ENCODE measurements at places on chromosomes 16 and 17.
A peak's percentile ranks its signal among the peaks of the same experiment; 100 is the strongest.

DNA sequence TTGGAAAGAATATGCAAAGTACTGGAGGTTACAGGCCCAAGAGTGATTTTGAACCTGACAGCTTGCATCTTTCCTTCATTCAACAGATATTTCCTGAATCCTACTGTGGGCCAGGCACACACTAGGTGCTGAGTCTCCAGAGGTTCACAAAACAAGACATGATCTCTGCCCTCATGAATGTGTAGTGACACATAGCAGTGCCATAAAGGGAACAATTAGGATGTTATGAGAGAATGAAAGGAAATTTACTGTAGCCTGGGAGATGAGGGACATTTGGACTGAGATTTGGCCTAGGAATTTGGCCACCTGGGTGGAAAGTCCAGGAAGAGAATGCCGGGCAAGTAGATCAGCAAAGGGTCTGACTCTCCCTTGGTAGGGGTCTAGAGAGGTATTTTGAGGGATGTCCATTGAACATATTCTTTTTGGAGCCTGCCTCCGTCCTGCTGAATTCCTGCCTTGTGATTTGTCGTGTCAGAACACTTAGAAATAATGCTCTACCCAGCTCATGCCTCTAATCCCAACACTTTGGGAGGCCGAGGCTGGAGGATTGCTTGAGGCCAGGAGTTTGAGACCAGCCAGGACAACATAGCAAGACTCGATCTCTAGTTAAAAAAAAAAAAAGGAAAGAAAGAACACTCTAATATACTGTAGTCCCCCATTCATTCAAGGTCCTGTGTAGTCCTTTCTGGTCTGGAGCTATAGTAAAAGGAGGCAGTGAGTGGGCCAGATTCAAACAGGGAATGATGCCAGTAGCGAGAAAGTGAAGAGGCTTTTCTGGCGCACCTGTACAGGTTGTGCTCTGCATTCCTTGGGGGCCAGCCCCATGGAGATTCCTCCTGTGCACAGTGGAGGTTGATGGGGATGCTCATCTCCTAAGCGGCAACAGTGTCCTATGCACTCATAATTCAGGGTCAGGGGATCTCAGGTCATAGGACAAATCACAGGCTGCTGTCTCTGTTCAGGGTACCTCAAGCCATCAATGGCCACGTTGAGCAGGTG, 90.6 kb upstream of the CLEC18A start:
- DNase-seq, result no peak

- peak; percentile 49 for DNase-seq
These were observed 65.2 kb upstream of the TOB1 start for GRCh38 chr17:50931144-50931908.

GRCh38 chr17:45904866-45905265, 10.5 kb downstream of the MAPT start:
- no peak for DNase-seq

- no peak for DNase-seq
These were observed 8.8 kb downstream of the VPS53 start for GRCh38 chr17:705863-706262.

- DNase-seq, result no peak
These were observed 20.3 kb downstream of the ANKRD40 start for GRCh38 chr17:50687200-50688066.

GRCh38 chr16:54193665-54194333, 92.8 kb downstream of the IRX3 start:
- peak; percentile 42 for DNase-seq

GRCh38 chr16:27739606-27740357, 189.8 kb downstream of the KATNIP start:
- no peak for DNase-seq

DNA sequence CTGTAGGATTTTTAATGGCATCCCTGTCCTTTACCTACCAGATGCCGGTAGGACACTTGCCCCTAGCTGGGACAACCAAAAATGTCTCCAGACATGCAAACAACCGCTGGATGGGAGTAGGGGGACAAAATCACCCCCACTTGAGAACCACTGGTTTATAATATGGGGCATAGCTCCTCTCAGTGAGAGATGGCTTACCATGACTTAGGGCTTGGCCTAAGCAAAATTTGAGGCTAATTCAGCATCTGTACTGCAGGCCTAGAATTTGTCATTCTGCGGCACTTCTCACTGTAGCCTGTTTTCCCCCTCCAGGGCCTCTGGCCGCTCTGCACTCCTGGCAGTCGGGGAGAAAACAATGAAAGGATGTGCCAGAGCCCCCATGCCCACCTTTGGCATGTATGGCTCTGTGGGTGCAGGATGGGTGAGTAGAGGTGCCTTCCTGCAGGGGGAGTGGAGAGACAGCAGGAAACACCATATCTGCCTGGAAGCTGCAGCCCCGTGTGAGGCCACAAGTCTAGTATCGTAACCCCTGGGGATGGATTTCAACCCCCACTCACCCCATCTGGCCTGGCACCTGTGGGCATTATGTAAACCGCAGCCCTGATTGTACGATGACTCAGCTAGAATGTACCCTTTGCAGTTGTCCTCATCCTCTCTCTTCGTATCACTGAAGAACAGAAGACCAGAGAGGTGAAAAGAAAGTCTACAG, 268.1 kb downstream of the SOX9 start:
- no peak for DNase-seq

DNA sequence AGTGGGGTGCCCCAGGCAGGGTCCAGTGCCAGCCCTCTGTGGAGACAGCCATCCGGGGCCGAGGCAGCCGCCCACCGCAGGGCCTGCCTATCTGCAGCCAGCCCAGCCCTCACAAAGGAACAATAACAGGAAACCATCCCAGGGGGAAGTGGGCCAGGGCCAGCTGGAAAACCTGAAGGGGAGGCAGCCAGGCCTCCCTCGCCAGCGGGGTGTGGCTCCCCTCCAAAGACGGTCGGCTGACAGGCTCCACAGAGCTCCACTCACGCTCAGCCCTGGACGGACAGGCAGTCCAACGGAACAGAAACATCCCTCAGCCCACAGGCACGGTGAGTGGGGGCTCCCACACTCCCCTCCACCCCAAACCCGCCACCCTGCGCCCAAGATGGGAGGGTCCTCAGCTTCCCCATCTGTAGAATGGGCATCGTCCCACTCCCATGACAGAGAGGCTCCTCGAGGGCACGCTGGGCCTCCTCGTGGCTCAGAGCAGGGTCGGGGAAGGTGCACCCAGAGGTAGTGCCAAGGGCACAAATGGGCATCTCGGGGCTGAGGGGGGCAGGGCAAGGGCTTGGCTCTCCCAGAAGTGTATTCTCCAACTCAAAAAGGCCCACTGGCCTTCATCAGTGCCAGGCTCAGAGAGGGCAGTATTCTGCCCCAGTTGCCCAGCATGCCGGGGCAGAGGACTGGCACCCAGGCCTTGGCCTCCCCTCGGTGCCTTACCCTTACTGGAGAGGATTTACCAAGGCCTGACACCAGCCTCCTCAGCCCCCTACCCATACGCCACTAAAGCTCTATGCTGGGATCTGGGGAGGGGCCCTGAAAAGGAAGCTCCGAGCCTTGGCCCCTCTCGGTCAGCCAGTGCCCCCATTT, at the start of gene CDH5:
Gene CDH5, plus strand, starts transcription at position 259 of the 867 bp plus-strand sequence. CDS start 12,647 bp downstream, outside the sequence.
- no peak for DNase-seq

- no peak for DNase-seq
These were observed 102.6 kb downstream of the SDR42E1 start for GRCh38 chr16:81908466-81909262.

GRCh38 chr17:8820311-8821010, 21.3 kb upstream of the MFSD6L start:
- no peak for DNase-seq

DNA sequence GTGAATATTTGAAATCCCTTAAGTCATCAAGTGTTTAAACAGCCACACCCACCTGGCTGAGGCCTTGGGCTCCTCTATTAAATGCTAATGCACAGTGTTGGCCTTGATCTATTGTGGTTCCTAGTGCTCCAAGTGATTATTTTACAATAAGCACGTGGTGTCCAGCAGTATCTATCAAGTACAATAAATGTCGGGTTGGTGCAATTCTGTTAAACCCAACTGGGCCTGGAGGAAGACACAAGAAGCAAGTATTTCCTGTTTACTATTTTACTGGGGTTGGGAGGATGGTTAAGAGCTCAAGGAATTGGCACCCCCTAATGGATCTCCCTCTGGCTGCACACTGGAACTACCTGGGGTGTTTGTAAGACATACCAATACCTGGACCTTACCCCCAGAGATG, 72.1 kb upstream of the HNF1B start:
- no peak for DNase-seq

DNA sequence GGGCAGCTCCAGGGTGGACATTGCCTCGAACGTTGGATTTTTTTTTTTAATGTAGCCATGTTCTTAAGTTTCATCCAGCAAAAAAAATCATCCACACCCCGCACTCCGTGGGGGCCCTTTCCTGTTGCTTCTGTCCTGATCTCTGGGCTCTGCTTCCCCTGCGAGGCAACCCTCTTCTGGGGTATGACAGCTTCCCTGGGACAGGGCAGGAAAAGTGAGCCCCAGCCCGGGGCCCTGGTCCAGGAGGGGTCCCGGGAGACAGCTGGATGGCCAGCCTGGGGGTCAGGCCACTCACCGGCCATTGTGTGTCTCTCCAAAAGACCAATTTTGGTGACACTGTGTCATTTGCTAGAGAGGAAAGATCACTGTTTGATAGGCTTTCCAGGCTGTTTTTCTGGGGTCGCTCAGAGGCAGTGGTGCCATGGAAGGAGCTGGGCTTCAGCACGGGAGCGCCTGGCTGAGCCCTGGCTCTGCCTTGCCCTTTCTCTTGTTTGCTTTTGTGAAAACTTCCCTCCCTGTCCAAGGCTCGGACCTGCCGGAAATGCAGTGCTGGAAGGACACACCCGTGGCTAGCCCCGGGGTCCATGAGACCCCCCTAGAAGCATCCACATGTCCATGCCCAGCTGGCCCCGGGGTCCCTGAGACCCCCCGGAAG, 41.0 kb upstream of the CHMP6 start:
- DNase-seq, result no peak

GRCh38 chr16:2983706-2984136, 3.5 kb upstream of the PKMYT1 start:
- peak; percentile 34 for DNase-seq

DNA sequence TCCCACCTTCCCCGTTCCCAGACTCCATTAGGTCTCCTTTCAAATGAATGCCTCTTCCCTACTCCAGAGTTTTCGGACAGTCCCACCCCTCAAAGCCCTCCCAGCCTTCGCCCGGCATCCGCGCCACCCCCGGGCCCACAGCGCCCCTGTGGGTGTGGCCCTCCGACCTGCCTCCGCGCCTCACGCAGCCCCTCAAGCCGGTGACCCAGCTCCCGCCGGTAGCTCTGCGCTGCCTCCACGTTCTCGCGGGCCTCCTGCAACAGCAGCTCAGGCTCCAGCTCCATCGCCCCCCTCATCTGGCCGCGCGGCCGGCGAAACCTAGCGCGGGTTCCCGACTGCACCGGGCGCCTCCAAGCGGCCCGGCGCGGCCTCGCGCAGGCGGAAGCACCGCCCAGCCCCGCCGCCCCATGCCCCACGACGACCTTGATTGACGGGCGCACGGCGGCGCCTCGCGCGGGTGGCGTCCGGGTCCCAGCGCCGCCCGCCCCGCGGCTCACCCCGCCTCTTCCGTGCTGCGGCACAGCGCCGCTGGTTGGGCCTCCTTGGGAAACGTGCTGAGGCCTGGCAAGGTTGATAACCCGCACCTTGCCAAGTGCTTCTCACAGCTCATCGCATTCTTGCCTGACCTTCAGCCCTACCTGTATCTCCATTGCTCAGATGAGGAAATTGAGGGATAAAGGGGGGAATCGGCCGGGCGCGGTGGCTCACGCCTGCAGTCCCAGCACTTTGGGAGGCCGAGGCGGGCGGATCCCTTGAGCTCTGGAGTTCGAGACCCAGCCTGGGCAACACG, at the start of gene CRLF3:
Gene CRLF3, minus strand, starts transcription at position 337 of the 790 bp plus-strand sequence. Its CDS starts 41 bp downstream, at position 296.
- peak; percentile 74 for DNase-seq

DNA sequence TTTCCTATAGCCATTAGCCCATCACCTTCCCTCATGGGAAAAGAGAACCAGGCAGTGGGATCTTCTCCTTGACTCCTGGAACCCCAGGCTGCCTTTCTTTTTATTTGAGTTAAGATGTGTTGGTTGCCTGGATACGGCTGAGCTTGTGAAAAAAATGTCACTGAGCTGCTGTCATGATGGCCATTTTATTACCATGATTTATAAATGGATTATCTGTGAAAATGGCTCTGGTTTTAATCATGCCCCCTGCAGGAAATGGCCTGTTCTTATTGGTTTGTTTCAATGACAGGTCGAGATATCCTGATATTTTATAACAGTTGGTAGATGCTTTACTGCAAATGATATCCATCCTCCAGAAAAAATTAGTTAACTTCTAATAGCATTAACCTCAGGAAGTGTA, 640.4 kb downstream of the CDH11 start:
- no peak for DNase-seq

Data from NCI-H748 treated with DMSO at 0.1 percent for 48 hours (cell line).